Activated CD4-positive, CD25-positive, alpha-beta regulatory T cell (primary cell): ENCODE measurements at places on chromosomes 13 and 19.

DNA sequence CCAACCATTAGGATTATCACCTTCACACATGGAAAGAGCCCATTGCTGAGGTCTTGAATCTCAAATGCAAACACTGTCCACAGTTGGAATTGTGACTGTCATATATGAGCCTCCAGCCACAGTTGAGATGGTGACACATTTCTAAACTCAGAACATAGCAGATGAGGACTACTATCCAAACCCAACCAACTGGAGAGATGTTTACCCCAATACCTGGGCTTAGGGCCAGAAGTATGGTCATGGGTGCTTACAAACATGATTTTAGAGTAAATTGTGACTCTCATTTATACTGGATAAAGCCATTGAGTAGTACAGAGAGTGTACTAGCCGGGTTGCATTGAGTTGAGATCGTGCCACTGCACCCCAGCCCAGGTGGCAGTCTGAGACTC, 14.0 kb upstream of the ZNF681 start:
- DNase-seq = no peak

DNA sequence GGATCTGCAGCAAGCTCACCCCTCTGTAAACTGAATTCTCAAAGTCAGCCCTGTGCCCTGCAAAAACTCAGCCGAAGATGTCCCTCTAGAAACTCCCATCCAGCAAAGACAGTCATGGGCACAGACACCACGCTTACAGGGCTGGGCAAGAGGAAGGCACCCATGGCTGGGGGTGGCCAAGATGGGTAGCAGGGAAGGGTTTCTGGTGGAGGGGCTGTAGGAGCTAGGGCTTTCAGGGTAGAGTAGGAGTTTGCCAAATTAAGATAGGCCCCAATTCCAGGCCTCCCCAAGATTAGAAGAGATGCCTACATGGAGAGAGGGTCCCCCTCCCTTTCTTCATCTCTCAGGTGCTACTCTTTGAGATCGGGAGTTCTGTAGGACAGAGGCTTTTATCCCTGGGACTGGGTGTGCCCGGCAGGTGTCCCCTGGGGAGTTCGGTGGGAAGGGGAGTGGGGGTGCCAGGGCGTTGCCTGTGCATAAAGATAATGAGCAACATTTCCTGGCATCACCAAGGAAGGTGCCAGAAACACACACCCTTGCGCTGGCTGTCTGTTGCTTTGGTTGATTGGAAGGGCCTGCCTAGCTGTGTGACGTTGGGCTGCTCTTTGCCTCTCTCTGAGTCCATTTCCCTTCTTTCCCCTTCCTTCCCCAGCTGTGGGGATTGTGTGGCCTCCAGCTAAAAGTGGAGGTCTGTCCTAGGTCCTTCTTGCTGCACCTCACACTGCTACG, 9.4 kb downstream of the NRTN start:
- no peak for DNase-seq

- no peak for DNase-seq
Observed at GRCh38 chr13:34419025-34419424, 523.0 kb upstream of the NBEA start.

DNA sequence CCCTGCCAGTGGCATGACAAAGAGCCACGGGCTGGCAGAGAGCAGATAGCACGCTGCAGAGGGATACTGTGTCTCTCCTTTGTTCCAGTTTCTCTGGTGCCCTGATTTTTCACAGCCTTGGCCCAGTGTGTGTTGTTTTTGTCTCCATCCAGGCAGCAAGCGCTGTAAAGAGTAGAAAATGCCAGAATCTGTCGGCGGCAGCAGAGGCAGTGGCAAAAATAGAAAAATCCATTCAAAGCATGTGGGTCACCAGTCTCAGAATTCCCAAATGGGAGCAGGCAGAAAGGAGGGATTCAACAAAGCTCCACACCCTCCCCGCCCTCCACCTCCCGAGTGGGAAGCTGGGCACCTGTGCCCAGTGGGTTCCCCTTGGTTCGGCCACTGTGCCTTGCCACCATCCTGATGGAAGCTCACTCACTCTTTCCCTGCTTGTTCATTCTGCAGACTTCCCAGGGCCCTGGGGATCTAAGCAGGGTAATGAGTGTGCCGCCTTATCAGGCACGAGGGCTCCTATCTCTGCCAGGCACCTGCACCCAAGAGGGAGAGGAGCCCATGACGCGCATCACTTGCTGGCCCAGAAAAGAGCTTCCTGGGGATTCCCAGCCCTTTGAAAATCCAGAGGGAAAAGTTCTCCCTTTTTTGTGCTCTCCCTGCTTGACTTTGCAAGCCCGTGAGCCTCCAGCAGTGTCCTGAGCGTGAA, 416.9 kb downstream of the IRS2 start:
- no peak for DNase-seq

DNA sequence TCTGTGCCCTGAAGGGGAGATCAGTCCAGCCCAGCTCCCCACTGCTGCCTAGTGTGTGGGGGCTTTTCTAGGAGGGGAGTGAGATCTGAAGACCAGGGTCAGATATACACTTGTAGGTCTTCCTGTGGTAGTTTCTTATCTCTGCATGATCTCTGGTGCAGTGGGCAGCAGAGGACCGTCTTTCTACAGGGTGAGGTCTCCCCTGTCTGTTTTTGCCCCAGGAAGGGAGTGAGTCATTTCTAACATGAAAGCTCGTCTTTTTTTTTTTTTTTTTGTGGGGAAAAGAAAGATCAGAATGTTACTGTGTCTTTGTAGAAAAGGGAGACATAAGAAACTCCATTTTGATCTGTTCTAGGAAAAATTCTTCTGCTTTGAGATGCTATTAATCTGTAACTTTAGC, 8.8 kb upstream of the ZNF808 start:
- no peak for DNase-seq
